ENCODE measurements at places on chromosomes 12 and 14. TPM values are rescaled to one million over a fixed set of nuclear protein-coding genes. Genes with fewer than 3 reads are reported as not detected.

GALNT16 gene
- 6.3 TPM for total RNA-seq

MED13L gene
- 139 TPM for total RNA-seq

TNFAIP2 gene
- total RNA-seq: 29.5 TPM

ABCD2 gene
- not detected for total RNA-seq

MYH7 gene
- total RNA-seq: not detected

Measured in astrocyte (in vitro differentiated cells and primary cell).